ENCODE measurements at places on chromosomes 1 and 21. TPM values are rescaled to one million over a fixed set of nuclear protein-coding genes. Genes with fewer than 3 reads are reported as not detected.

GRCh38 chr1:35175098-35175576, 17.8 kb downstream of the SFPQ start:
- DNase-seq = no peak
- H3K4me3 ChIP-seq = no peak overlapping the region
- no peaks in the 10 kb centered on the region for H3K27me3 ChIP-seq

Gene TNNI3K
- not detected for total RNA-seq

DNA sequence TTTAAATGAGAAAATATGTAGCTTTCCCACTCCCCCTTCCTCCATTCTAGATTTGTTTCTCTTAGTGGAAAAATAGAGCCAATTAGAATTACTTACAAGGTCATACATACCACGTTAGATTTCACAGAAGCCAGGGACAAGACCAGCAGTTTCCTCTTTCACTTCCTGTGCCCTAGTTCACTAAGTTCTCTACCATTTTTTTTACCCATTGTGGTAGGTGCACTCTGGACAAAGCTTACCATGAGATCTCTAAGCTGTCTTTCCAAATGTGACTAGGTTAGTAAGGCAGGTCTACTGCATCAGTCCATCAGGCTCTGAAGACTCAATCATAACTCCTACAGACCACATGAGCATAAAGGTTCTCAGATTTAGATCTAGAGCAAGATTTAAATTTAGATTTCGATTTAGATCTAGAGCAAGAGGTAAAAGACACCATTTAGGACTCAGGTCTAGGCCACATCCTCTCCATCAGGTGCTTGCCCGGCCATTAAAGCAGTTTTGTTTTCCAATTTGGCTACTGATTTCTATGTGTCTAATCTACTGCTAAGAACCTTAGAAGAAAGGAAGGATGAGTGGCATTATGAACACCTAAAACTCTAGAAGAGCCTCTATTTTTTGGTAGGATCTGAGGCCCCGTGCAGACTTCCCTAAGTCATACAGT, 235.3 kb downstream of the FAF1 start:
- H3K4me3 ChIP-seq = no peak overlapping the region
- DNase-seq = no peak
- H3K27me3 ChIP-seq = no peaks in the 10 kb centered on the region
- no peak overlapping the region for H3K27ac ChIP-seq
- H3K4me1 ChIP-seq = no peaks in the 10 kb centered on the region

Gene TMEM52
- 29.1 TPM for total RNA-seq

GRCh38 chr21:42614811-42615351, 38.5 kb upstream of the PDE9A start:
- DNase-seq = peak; percentile 75
- peaks cover 37% of the 10 kb centered on the region for H3K27me3 ChIP-seq
- no peak overlapping the region for H3K4me3 ChIP-seq

Gene NMNAT2
- 6.6 TPM for total RNA-seq

DNA sequence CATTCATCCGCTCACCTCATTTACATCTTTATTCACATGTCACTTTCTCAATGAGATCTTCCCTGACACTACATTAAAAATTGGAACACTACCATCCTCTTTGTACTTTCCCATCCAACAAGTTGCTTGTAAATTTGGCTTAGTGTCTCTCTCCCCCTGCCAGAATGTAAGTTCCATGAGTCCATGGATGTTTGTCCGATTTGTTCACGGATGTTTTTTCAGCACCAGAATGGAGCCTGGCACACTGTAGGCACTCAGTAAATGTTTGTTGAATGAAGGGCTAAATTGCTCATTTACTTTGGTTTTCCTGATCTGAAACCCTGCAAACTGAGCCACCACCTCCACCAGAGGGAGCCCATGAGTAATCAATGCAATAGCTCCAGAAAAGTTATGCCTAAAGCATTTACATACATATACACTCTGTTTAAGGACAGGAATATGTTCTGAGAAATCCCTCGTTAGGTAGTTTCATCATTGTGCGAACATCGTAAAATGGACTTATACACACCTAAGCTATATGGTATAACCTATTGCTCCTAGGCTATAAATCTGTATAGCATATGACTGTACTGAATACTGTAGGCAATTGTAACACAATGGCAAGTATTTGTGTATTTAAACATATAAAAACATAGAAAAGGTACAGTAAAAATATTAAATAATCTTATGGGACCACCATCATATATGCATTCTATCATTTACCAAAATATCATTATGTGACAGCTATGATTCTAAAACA, 2.8 kb upstream of the EYA3 start:
- H3K36me3 ChIP-seq = no peaks in the 10 kb centered on the region
- peaks cover 12% of the 10 kb centered on the region for H3K4me1 ChIP-seq
- H3K4me3 ChIP-seq = no peak overlapping the region
- no peaks in the 10 kb centered on the region for H3K27me3 ChIP-seq

Gene PRDM16
- total RNA-seq = 0.17 TPM

Gene TRIM58
- 46.9 TPM for total RNA-seq

Gene SNIP1
- 36.0 TPM for total RNA-seq

DNA sequence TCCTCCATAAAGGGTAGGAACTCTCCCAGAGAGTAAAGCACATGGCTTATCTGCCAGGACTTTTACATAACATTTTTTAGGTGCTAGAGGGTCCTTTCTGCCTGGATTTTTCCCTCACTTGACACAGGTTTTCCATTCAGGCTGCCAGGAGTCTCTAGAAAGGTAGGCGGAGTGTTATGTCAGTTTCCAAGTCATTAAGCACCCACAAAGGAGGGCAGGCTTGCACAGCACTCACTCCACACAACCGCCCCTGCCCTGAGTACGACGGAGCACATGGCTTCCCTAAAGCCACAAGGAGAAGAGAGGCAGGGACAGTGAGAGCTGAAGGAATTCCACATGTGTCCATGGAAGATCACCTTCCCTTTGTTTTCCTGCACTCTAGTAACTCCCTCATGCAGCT, 55.7 kb downstream of the CAPZB start:
- H3K4me1 ChIP-seq = peaks cover 20% of the 10 kb centered on the region
- H3K27me3 ChIP-seq = no peaks in the 10 kb centered on the region
- peak overlapping the region; percentile 60 for H3K27ac ChIP-seq

DNA sequence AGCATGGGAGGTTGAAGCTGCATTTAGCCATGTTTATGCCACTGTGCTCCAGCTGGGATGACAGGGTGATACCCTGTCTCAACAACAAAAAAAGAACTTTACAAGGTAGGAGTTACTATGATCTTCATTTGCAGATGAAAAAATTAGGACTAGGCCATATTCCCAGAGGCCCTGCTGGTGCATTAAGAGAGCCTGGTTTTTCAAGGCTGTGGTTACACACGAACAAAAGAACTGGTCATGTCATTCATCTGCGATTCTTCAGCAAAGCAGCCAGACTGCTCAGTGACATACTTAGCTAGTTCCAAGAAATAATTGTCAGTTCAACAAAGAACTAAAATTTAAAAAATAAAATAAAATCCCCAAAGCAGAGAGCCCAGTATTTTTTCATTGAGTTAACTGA, 66.1 kb upstream of the SLC22A15 start:
- no peak overlapping the region for H3K4me3 ChIP-seq
- no peaks in the 10 kb centered on the region for H3K27me3 ChIP-seq
- no peaks in the 10 kb centered on the region for H3K36me3 ChIP-seq

- no peaks in the 10 kb centered on the region for H3K27me3 ChIP-seq
- no peak overlapping the region for H3K27ac ChIP-seq
- DNase-seq = peak; percentile 76
Observed at GRCh38 chr1:152459596-152460528, 45.8 kb upstream of the CRNN start.

- no peak overlapping the region for H3K4me3 ChIP-seq
- no peaks in the 10 kb centered on the region for H3K36me3 ChIP-seq
- H3K4me1 ChIP-seq = no peaks in the 10 kb centered on the region
- DNase-seq = no peak
- H3K27me3 ChIP-seq = peaks cover 4% of the 10 kb centered on the region
Observed at GRCh38 chr1:4494027-4494426, 160.4 kb upstream of the AJAP1 start.

GRCh38 chr1:46526691-46527291, 24.7 kb downstream of the KNCN start:
- no peaks in the 10 kb centered on the region for H3K36me3 ChIP-seq
- no peak for DNase-seq
- no peaks in the 10 kb centered on the region for H3K27me3 ChIP-seq
- H3K4me1 ChIP-seq = peaks cover 24% of the 10 kb centered on the region

GRCh38 chr1:31799196-31799894, 16.5 kb downstream of the SPOCD1 start:
- peaks cover 23% of the 10 kb centered on the region for H3K4me1 ChIP-seq
- H3K4me3 ChIP-seq = no peak overlapping the region
- peak overlapping the region; percentile 74 for H3K27ac ChIP-seq

Gene SPRR2E
- not detected for total RNA-seq

Gene DENND2D
- 3.2 TPM for total RNA-seq
